ENCODE measurements at places on chromosomes 5 and 9.
A peak's percentile ranks its signal among the peaks of the same experiment; 100 is the strongest.

DNA sequence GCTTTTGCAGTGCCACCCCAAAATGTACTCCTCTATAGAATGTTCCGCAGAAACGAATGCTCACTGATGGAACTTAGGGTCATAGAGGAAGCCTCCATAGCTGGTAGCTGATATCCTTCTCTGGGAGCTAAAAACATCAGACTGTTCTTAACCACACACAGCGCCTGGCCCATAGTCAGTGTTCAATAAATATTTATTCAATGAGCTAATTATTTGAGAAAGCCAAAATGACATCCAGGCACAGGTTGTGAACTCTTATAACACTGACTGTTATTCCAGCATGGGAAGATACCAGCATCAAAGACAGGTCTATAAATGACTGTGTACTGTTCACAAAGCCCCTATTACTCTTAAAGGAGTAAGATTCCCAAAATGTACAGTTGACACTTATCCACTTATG lies 12.9 kb downstream of the GDF9 start:
- H3K36me3 ChIP-seq, result no peaks in the 10 kb centered on the region
- DNase-seq, result no peak
- H3K27me3 ChIP-seq, result no peaks in the 10 kb centered on the region

GRCh38 chr5:100623719-100624118 lies 88.5 kb downstream of the FAM174A start:
- H3K27ac ChIP-seq, result no peak overlapping the region
- no peak for DNase-seq
- H3K36me3 ChIP-seq, result no peaks in the 10 kb centered on the region
- no peaks in the 10 kb centered on the region for H3K4me1 ChIP-seq
- no peak overlapping the region for H3K4me3 ChIP-seq
- H3K27me3 ChIP-seq, result no peaks in the 10 kb centered on the region

GRCh38 chr5:175415303-175415702 lies 28.7 kb downstream of the DRD1 start:
- H3K27me3 ChIP-seq, result peaks cover 8% of the 10 kb centered on the region
- no peak overlapping the region for H3K27ac ChIP-seq
- no peaks in the 10 kb centered on the region for H3K36me3 ChIP-seq
- no peak for DNase-seq
- no peak overlapping the region for H3K4me3 ChIP-seq
- H3K4me1 ChIP-seq, result no peaks in the 10 kb centered on the region

DNA sequence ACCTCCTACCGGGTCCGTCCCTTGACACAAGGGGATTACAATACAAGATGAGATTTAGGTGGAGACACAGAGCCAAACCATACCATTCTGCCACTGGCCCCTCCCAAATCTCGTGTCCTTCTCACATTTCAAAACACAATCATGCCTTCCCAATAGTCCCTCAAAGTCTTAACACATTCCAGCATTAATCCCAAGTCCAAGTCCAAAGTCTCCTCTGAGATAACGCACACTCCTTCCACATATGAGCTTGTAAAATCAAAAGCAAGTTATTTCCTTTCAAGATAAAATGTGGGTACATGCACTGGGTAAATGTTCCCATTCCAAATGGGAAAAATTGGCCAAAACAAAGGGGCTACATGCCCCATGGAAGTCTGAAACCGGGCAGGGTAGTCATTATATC lies 463.9 kb upstream of the CDH9 start:
- no peaks in the 10 kb centered on the region for H3K36me3 ChIP-seq
- H3K4me3 ChIP-seq, result no peak overlapping the region
- no peak for DNase-seq

DNA sequence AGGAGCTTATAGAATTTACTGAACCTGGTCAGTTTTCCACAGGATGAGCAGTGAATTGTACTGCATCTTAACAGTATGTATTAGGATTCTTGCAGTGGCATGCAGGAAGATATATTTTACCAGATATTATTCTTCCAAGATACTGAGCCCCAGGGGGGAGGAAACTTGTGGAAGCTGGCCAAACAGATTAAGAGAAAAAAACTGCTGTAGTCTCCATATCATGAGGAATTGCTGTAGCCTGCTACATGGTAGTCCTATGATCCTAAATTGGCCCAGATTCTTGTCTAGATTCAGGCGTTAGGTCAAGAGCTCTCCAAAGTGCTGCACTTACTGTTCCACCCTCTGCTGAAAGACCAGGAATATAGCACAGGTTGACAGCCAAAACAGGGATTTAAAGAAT lies 275.5 kb upstream of the TAS2R1 start:
- H3K27ac ChIP-seq, result no peak overlapping the region
- H3K4me3 ChIP-seq, result no peak overlapping the region
- no peaks in the 10 kb centered on the region for H3K36me3 ChIP-seq
- DNase-seq, result no peak

DNA sequence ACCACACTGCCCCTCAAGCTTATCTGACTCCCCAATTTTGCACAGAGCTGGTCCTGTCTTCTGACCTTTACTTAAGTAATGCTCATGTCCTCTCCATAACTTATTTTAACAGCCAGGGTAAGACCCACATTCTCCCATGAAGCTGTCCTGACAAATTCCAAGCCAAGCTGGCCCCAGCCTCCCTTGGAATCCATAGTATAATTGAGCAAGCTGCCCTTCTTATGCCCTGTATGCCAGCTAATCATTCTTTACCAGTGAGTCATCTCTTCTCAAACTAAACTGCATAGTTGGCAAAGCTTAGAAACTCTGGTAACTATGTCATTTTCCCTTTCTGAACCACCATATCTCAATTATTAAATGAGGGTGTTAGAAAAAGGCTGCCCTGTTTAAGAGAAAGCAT lies 92.4 kb downstream of the NFIB start:
- no peaks in the 10 kb centered on the region for H3K36me3 ChIP-seq
- no peaks in the 10 kb centered on the region for H3K27me3 ChIP-seq
- H3K4me1 ChIP-seq, result peaks cover 31% of the 10 kb centered on the region
- no peak overlapping the region for H3K27ac ChIP-seq
- DNase-seq, result no peak

GRCh38 chr5:136137497-136138220 lies 5.0 kb downstream of the SMAD5 start:
- H3K27ac ChIP-seq, result peak overlapping the region; percentile 64
- H3K36me3 ChIP-seq, result no peaks in the 10 kb centered on the region
- H3K4me3 ChIP-seq, result no peak overlapping the region
- peaks cover 82% of the 10 kb centered on the region for H3K4me1 ChIP-seq
- DNase-seq, result no peak

GRCh38 chr5:5589857-5590256 lies 167.4 kb downstream of the ICE1 start:
- no peaks in the 10 kb centered on the region for H3K4me1 ChIP-seq
- no peak overlapping the region for H3K27ac ChIP-seq
- H3K36me3 ChIP-seq, result no peaks in the 10 kb centered on the region
- DNase-seq, result no peak

GRCh38 chr5:139314276-139314675 lies 20.7 kb downstream of the MATR3 start:
- no peak for DNase-seq
- H3K4me1 ChIP-seq, result peaks cover 30% of the 10 kb centered on the region
- no peaks in the 10 kb centered on the region for H3K27me3 ChIP-seq
- no peak overlapping the region for H3K4me3 ChIP-seq

DNA sequence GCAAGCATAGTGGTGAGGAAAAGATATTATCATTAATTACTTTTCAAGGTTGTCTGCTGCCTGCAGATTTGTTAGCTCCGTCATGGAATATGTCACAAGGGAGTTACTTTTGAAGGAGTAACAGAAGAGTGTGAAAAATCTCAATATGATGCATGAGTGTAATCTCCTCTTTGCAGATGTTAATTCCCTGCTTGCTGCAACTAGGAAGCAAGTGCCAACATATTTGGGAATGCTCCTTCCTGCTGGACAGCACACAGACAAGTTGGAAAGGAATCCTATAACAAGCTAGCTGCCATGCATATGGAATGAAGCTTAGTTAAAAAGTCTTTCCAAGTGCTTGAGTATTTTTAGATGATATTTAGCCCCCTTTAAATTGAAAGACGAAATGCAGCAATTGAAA lies 2023.6 kb upstream of the CDH6 start:
- no peaks in the 10 kb centered on the region for H3K4me1 ChIP-seq
- no peaks in the 10 kb centered on the region for H3K36me3 ChIP-seq
- H3K27me3 ChIP-seq, result no peaks in the 10 kb centered on the region
- DNase-seq, result no peak
- H3K27ac ChIP-seq, result no peak overlapping the region
- H3K4me3 ChIP-seq, result no peak overlapping the region

DNA sequence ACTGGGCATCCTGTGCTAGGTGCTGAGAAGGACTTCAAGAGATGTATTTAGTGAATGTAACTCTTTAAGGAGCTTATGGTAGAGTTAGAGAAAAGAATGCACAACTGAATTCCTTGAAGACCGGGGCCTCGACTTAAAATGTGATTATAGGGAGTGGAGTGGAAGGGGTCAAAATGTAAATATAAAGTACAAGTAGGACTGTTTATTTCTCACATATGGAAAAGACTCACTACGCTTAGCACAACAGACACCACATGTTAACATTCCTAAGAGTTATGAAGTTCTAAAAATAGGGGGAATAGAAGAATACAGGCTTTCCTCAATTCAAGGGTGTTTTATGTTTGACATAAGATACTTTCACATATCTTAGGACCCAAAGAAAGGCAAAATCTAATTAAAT lies 117.8 kb upstream of the OSMR start:
- H3K27me3 ChIP-seq, result no peaks in the 10 kb centered on the region
- H3K36me3 ChIP-seq, result no peaks in the 10 kb centered on the region
- no peak overlapping the region for H3K4me3 ChIP-seq
- H3K4me1 ChIP-seq, result no peaks in the 10 kb centered on the region

GRCh38 chr5:154493274-154493673 lies 15.2 kb upstream of the HAND1 start:
- peak; percentile 34 for DNase-seq
- H3K27me3 ChIP-seq, result peaks cover 69% of the 10 kb centered on the region
- no peak overlapping the region for H3K4me3 ChIP-seq

DNA sequence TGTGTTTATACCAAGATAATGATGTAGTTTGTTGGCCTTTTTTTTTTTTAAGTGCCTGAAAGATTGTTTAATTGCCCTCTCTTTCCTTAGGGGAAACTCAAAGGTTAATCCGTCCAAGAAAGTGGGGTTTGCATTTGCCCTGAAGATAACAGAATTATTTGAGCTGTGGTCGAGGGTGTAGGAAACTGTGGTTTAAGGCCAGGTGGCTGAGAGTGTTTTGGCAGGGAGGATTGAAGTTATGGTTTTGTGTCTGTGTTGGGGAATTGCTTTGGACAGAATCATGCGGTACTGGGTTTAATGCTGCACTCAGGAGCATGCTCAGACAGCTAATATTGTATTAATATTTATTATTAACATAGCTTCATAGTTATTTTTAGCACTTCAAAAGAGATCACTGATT lies 509.8 kb downstream of the EBF1 start:
- DNase-seq, result no peak
- no peaks in the 10 kb centered on the region for H3K36me3 ChIP-seq
- H3K4me1 ChIP-seq, result no peaks in the 10 kb centered on the region
- H3K27me3 ChIP-seq, result peaks cover 4% of the 10 kb centered on the region

GRCh38 chr5:14868771-14869170 lies 2.8 kb downstream of the ANKH start:
- H3K27ac ChIP-seq, result no peak overlapping the region
- H3K36me3 ChIP-seq, result no peaks in the 10 kb centered on the region
- no peaks in the 10 kb centered on the region for H3K27me3 ChIP-seq
- H3K4me3 ChIP-seq, result no peak overlapping the region
- H3K4me1 ChIP-seq, result peaks cover 25% of the 10 kb centered on the region
- no peak for DNase-seq

DNA sequence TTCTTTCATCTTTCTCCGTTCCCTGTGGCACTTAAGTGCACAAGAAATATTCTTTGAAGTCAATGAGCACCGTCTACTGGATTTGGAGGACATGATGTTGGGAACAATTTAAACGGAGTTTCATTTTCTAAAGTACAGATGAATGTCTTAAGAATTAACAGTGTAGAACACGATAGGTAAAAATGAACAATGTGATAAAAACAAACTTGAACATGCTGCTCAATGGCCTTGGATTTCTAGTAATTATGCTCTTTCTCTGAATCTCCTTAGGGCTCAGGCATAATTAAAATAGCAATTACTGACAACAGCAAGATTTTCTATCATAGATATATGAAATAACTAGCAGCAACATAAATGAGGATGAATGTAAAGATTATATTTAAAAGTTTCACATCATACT lies 142.2 kb upstream of the CDH6 start:
- no peaks in the 10 kb centered on the region for H3K27me3 ChIP-seq
- no peak for DNase-seq
- H3K4me1 ChIP-seq, result no peaks in the 10 kb centered on the region
- H3K4me3 ChIP-seq, result no peak overlapping the region
- no peak overlapping the region for H3K27ac ChIP-seq

DNA sequence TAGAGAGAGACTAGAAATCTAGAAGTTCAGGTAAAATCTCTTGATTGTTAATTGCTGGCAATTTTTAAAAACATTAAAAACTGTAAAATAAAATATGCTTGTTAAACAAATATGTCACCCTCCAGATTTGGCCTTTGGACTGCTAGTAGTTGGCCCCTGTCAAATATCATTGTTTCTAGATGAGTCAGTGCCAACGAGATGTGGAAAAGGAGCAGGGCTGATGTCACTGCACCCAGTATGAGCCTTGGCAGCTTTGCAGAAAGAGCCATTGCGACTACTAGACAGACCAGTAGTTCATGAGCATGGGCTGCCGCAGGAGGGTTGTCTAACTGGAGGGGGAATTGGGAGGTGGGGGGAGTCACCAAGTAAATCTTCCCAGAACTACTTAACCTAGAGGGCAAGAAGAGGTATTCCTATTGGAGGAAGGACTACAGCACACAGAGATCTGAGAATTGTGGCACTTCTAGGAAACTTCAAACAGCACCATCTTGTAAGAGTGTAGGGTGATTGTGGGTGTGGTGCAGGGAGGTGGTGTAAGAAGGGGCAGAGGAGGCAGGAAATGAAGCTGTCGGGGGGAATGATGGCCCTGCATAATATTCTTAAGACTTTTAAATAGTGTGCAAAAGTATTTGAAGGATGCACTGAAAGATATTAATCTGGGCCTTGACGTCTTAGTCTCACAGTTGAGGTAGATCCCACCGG lies 7.1 kb upstream of the DOCK2 start:
- H3K4me3 ChIP-seq, result no peak overlapping the region
- H3K27ac ChIP-seq, result no peak overlapping the region
- H3K36me3 ChIP-seq, result no peaks in the 10 kb centered on the region
- H3K27me3 ChIP-seq, result no peaks in the 10 kb centered on the region

DNA sequence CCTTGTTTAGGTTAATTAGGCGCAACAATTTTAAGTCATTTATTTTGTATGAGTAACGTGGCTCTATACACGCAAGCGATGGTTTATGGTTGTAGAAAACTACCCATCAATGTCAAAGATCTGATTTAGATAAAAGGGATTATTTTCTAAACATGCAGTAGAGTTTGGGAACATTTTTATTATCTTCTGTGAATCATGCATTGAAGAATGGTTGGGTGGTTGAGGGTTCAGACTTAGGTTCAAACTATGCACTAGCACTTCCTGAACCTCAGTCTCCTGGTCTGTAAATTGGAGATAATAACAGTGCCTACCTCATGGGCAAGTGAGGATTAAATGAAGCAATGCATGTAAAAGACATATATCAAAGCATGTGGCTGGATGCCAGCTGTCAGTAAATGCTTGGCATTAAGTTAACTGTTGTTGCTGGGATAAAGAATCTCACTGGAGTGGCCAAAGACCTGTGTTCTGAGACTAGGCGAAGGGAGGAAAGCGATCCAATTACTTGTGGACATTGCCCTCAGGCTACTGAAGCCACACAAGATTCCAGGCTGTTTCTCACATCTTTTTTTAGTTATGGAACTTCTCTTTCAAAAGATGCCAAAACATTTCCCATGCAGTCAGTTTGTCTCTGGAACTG lies 1.1 kb upstream of the OTULINL start:
- H3K27me3 ChIP-seq, result no peaks in the 10 kb centered on the region
- H3K4me1 ChIP-seq, result peaks cover 13% of the 10 kb centered on the region
- H3K27ac ChIP-seq, result no peak overlapping the region
- DNase-seq, result no peak
- H3K36me3 ChIP-seq, result no peaks in the 10 kb centered on the region
- no peak overlapping the region for H3K4me3 ChIP-seq

All from suprapubic skin (tissue), 4 donors.